ENCODE measurements at places on chromosomes 2 and 18.

GRCh38 chr18:31723990-31724711 lies 36.5 kb downstream of the SLC25A52 start:
- DNase-seq, result no peak

DNA sequence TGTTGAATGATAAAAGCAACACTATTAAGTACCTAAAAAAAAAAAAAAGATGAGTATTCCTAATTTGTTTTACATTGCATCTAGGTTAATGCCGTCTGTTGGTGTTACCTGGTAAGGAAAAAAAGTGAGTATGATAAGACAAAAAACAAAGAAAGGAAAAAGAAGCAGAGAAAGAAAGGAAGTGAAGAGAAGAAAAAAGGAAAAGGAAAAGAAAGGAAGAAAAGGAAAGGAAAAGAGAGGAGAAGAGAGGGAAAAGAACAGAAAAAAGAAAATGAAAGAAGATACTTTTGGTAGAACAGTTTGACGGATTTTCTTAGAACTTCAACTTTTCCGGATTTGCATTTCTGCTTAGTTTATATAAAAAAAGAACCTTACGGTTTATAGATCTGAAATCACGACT lies 387.9 kb downstream of the METTL4 start:
- no peak for DNase-seq

DNA sequence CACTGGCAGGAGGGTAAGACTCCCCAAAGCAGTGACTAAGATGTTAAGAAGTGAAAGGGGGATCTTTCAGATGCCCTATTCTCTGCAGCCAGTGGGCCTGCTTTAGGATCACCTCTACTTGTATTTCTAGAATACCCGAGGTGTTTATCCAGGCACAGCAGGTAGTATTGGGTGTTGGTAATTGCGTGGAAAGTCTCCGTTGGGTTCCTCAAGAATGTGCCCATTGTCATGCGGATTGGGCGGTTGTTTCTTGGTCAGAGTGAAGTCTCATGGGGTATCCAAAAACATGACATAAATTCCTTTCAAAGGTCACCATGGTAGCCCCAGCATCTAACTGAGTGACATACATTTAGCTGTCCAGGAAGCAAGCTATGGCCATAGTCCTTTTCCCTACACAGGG lies 308.8 kb downstream of the RPIA start:
- DNase-seq, result no peak

GRCh38 chr18:6624271-6624660 lies 105.2 kb upstream of the ARHGAP28 start:
- no peak for DNase-seq

DNA sequence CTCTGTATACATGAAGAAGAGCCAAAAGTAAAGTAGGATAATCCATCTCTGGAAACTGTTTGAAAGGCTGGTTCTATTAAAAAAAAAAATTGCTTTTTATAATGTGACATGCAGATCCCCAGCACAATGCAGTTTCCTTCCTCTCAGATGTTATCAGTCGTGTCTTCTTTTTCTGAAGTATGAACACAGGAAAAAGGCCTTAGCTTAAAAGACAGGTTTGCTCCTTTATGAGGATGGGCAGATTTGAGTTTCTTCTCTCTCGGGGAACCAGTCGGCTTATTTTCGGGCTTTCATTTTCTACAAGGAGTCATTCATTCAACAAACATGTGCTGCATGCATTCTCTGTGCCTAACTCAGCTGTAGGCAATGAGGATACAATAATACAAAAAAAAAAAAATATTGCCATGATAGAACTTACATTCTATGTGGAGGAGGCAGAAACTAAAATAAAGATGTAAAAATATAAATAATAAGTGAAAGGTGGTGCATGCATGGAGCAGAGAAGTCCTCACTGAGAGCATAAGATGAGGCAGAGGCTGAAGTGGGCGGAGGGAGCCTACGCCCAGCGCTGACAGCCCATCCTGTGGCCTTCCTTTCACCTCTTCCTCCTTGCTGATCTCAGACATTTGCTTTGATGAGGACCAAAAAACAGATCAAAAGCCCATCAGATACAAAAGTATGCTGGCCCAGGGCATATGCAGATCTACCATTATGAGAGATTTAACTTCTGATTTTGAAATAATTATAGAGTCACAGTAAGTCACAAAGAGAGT lies at the start of gene CD226:
Gene CD226, minus strand, starts transcription at position 513 of the 773 bp plus-strand sequence. Its CDS starts 467 bp downstream, at position 46.
- peak; percentile 47 for DNase-seq

- DNase-seq, result peak; percentile 63
Observed at GRCh38 chr2:230602562-230603230, 109.9 kb upstream of the CAB39 start.

- no peak for DNase-seq
Observed at GRCh38 chr2:118442996-118443553, 354.8 kb downstream of the INSIG2 start.

GRCh38 chr2:98761267-98761781 lies 30.4 kb upstream of the MGAT4A start:
- DNase-seq, result peak; percentile 31

GRCh38 chr2:220335591-220335915 lies 708.1 kb downstream of the SLC4A3 start:
- no peak for DNase-seq

DNA sequence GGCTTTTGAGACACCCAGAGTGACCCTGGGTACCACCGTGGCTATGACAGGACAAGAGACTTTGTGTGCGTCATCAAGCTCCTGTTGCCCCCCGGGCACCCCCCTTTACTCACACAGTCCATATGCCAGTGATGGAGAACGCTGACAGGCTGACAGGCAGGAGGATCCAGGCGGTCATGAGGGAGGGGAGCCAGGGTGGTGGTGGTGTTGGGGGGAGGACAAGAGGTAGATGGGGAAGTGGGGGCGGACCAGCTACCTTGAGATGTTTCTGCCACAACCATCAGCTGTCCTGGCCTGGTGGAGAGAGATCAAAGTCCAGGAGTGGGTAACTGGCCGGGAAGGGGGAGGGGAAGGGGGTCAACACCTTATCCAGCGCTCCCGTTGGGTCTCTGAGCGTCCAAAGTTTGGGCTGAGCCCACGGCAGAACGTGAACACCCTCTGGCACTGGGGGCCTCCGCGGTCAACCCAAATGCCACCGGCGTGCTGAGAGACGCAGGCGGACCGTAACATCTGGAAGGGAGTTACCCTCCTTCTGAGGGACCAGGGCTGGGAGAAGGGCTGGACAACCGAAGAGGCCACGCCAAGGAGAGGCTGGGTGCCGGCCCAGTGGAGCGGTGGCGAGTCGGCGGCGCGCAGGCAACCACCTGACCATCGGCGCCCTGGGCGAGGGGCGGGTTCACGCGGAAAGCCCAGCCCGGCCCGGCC lies 575 bp downstream of the TMEM150A start:
- DNase-seq, result peak; percentile 30

DNA sequence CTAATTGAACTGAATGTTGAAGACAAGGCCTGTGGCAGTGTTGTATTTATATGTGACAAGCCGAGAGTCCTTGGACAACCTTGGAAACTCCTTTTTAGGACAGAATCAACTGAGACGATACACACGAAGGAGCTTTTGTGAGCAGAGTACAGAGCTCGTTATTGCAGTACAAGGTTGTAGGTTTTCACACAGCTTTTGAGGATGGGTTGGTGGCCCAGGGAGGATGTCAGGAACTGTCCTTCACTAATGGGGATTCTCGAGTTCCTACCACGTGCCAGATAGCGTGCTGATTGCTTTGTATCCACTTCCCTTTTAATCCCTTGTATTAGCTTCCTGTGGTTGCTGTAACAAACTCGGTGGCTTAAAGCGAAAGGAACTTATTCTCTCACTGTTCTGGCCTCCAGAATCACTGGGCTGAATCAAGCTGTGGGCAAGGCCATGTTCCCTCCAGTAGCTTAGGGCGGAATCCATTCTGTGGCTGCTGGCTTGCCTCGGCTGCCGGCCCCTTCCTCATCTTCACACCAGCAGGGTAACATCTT lies 20.2 kb downstream of the INPP4A start:
- DNase-seq, result peak; percentile 93

- no peak for DNase-seq
Observed at GRCh38 chr2:239348563-239349452, 52.0 kb downstream of the HDAC4 start.

- DNase-seq, result no peak
Observed at GRCh38 chr2:188065386-188065785, 226.3 kb upstream of the GULP1 start.

GRCh38 chr2:47227532-47228279 lies 72.6 kb upstream of the STPG4 start:
- DNase-seq, result no peak

- DNase-seq, result no peak
Observed at GRCh38 chr2:130728007-130728454, 839 bp upstream of the GPR148 start.

GRCh38 chr2:39099310-39099869 lies 21.5 kb downstream of the SOS1 start:
- DNase-seq, result no peak

GRCh38 chr2:241519669-241520068 lies 11.3 kb upstream of the STK25 start:
- DNase-seq, result no peak

GRCh38 chr2:230868947-230869913 lies 4.5 kb downstream of the ITM2C start:
- DNase-seq, result no peak

DNA sequence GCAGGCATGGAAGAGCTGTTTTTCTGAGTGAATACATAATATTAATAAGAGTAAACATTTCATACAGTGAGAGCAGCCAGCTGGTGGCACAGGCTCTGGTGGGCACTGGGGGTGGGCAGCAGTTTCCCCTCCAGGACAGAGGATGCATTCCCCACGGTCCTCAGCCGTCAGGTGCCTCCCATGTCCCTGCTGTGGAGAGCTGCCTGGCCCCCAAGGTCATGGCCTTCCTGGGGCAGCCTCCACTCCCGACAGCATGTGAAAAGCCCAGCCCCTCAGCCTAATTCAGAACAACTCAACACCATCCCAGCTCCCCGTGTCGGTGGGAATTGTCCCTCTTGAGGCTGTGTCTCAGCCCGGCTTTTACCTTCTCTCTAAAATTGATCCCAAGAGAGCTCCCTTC lies 147.4 kb downstream of the GALR1 start:
- no peak for DNase-seq

GRCh38 chr2:55247025-55247424 lies 14.5 kb downstream of the RPS27A start:
- DNase-seq, result no peak

GRCh38 chr2:194815475-194815874 lies 841.6 kb upstream of the SLC39A10 start:
- no peak for DNase-seq

DNA sequence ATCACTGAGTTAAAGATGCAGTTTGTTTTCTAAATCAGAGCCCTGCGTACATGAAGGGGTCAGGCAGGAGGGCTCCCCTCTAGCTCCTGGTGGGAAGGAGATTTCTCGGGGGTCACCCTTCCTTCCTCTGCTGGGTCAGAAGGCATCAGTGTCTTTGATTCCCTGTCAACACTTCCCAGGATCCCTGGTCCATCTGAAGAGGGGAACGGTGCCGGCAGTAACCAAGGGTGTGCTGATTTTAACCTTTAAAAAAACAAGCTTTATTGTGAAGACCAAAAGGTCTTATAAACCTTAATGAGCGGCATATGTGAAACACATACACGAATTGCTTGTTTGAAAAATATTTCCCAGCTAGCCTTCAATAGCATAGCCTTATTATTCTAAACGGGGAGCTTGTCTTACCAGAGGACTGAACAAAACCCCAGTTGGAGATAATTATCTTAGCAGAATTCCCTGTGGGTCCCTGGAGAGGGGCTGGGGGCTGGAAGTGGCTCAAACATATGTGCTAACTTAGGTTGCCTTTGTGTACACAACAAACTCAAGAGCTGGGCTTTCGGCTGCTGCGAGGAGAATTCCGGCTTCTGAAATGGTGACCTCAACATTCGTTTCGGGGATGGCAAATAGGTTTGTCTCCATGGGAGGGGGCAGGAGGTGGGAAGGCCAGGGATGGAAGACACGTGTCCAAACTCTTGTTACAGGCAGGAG lies 114.9 kb upstream of the MYCN start:
- no peak for DNase-seq

DNA sequence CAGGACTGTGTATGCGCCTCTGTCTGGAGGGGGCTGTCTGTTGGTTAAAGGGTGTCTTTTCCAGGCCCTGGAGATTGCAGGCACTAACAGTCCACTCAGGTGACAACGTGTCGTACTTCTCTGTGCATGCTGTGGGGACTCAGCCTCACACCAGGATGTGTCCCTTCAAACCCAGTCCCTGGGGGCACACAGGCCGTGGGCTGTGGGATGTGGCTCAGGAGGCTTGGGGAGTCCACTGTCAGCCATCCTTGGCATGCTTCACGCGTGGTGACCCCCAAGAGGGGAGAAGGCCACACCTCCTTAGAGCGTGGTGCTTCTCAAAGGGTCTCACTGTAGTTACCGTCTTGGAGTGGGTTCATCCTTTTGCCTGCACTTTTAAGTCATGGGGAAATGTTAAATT lies 127.8 kb downstream of the KLHL29 start:
- no peak for DNase-seq

- DNase-seq, result no peak
Observed at GRCh38 chr2:15845294-15845693, 95.1 kb upstream of the MYCN start.

Data from inflammatory macrophage (primary cell).